Skin of body (tissue), 3 donors: ENCODE measurements at places on chromosomes 6 and 20.

DNA sequence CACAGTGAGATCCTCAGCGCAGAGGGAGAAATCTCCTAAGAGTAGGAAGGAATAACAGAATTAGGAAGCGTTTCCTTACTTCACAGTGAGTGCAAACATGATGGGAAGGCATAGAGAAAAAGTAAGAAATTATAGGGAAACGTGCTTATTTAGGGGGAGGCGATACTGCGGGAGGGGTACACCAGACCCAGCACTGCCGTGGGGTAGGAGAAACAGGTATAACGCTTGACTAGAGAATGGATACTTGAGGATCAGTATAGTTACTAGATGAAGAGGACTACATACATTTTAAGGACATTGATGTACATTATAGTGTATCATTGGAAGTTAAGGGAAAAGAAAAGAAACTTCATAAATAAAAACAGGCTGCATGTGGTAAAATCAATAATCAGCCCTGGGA is 26.8 kb upstream of the HLA-E start:
- no peak for DNase-seq

DNA sequence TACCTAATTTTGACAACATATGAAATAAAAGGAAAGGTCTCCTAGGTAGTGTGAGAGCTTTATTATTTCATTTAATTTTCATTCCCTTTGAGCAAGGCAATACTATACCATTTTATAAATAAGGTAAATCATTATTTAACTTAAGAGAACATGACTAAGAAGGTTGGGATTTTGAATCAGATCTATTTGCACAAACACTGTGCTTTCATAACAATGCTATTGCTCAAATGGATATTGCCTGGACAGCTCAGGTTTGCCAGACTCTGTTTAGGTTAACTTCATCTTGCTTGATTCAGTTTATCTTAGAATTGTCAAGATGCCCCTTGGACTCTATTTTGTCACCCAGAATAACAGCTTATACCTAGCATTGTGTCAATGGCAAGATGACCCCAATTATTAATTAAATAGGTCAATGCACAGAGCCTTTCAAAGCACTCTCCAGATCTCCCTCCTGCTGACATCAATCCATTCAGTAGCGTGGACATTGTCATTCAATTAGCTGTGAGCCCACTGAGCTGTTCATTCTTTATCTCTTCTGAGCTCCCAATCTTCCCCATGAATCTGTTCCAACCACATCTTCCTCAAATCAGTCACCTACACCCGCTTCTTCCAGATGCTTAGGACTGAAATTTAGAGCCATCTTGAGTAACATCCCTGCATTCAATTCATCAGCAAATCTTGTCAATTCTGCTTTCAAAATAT is 42.1 kb upstream of the TMEM30A start:
- no peak for DNase-seq

DNA sequence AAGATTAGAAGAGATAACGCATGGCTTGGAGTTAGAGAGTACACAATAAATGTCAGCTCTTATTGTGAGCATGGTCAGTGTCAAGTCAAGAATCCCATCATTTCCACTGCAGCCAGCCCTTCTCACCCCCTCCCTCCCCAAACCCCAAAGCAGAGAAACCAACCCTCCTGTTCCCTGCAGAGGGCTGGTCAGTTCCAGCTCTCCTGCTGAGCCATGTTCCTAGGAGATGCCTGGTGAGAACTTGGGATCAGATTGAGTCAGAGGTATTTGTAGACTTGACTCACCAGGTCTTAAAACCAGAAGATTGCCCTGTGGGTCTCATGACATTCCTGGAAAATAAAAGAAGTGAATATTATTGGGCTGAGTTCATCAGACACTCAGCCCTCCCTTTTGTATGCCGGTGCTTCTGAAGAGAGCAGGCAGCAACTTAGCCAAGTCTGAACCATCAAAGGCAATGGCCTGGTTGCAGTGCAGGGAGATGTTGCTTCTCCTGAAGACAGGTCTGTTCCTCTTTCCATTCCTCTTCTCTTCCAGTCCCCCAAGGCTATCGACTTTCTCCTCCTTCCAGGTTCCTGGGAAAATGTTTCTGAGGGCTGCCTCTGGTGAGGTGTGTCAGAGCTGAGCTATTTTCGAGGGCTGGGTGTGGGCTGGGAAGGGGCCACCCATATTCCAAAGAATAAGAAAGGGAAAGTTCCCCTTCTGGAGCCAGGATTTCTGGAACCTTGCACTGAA is 278.2 kb upstream of the SUPT3H start:
- no peak for DNase-seq

- DNase-seq = no peak
These were observed 204.7 kb upstream of the SULF2 start for GRCh38 chr20:47989957-47990356.
